ENCODE measurements at places on chromosomes 3 and 15.

- DNase-seq, result no peak
Observed at GRCh38 chr3:40196966-40197365, 112.5 kb upstream of the EIF1B start.

- no peak for DNase-seq
Observed at GRCh38 chr15:31523027-31523654, 196.5 kb downstream of the KLF13 start.

DNA sequence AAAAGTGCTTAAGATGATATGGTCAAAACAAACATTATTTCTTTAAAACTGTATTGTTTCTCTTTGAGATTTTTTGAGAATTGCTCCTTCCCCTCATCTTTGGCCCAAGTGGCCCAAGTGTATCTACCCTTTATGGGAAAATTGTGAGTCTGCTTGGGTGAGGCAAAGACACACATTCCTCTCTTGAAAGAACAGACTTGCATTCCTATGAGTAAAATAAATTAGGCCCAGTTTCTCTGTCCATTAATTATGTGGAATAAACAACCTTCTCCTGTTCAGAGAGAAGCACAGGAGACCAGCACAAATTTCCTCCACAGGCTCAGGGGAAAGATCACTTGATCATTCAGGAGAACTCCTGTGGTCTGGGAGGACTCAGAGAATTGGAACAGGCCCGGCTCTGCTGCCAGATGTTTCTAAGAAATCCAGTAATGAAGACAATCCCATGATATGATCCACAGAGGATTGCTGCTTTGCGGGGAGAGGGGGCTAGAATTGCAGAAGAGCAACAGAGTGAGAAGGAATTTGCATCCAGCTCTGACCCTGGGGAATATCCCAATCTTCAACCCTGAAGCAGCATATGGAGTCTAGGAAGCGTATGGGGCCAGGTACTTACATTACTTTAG lies 53.8 kb upstream of the BOC start:
- peak; percentile 16 for DNase-seq

DNA sequence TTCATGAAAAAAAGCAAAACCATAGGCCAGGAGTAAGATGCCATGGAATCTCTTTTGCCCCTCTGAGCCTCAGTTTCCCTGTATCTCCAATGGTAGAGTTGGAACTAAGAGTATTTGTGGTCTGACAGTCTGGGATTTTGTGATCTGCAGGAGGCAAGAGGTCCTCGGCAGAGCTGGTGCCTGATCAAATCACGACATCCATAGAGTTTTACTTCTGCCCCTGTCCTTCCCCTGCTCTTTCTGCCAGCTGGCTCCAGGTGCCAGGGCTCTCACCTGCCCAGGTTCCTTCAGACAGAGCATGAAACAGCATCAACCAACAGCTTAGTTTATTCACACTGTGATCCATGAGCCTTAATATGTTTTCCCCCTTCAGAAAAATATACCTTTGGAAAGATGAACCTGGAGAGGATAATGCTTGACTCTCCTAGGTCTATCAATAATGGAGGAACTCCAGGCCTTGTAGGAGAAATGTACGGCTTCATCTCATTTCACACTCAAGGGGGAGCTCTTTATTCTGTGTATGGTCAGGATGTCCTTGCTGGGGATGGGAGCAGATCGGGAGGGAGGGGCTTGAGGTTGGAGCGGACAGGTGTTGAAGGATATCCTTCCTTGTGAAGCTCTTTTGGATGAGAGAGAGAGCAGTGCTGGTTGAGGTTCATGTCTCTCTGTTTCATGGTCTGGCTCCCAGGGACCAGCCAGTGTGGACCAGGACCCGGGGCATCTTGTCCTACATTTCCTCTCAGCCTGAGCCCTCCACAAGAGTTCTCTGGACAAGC lies 309.9 kb downstream of the RPLP1 start:
- DNase-seq, result no peak

- DNase-seq, result no peak
Observed at GRCh38 chr15:36438499-36438898, 140.9 kb upstream of the CDIN1 start.

GRCh38 chr3:132119531-132119930 lies 84.7 kb upstream of the CPNE4 start:
- no peak for DNase-seq

DNA sequence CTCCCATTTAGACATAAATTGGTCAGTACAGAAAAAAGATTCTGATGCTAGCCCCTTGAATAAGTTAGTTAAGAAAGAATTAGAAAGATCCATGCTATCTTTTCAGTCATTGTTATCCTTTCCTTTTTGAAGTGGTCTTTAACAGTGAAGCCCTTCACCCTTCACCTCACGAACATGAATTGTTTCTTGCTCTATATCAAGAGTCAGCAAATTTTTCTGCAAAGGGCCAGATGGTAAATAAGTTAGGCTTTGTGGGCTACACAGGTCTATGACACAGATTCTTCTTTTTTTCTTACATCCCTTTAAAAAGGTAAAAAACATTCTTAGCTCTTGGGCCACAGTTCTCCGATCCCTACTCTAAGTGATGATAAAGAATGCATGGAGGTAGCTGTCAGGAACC lies 74.9 kb downstream of the DMXL2 start:
- no peak for DNase-seq

DNA sequence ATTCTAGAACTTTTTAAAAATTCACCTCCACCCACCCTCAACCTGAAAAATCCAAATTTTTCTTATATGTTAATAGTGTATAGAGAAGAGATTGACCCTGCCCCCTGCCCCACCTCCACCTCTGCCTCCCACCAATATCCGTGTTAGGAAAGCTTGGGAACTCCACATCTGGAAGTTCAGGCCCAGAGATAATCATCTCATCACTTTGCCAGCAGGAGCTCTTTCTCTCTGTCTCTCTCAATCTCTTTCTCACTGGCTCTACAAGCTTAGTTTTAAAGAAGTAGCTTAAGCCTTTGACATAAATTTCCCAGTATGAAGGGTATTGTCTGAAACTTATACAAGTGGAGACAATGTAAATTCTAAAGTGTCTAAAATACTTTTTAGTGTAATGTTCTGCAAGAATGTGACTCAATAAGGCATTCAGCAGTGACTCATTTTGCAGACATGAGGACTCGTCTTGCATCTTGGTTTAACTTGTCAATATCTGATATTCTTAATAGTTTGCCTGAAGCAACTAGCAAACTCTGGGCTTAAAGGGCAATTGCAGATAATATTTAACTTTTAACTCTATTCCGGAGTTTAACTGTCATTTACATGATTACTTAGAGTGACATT lies 299.8 kb upstream of the EPHA3 start:
- DNase-seq, result peak; percentile 51

- DNase-seq, result peak; percentile 27
Observed at GRCh38 chr3:161274691-161275298, 53.7 kb downstream of the NMD3 start.

DNA sequence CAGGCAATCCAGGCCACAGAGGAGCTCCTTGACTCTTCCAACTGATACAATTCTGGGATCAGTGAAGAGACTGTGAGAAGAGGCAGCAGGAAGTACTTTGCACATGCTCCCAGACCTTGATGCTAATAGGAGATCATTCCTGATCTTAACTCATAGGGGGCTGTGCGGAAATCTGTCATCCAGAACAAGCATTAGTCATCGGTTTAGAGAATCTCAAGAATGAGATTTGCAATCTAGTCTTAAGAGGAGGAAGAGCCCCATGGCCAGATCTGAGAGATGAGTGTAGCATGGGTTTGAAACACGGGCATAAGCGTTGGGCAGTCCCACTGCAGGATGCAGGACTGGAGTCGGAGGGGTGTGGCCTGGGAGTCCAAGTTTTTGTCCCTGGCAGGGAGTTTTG lies 1081.1 kb downstream of the NAALADL2 start:
- DNase-seq, result no peak

Data from fibroblast of the conjunctiva (primary cell).